AG09309 (cell line): ENCODE measurements at places on chromosomes 3 and 15.

- no peak for DNase-seq
Measured at GRCh38 chr15:82305621-82306048, 43.0 kb downstream of the SAXO2 start.

GRCh38 chr3:2603692-2604289, 505.1 kb downstream of the CNTN4 start:
- no peak for DNase-seq

- DNase-seq = no peak
Measured at GRCh38 chr3:133895208-133896001, at the start of gene RAB6B. RAB6B (minus strand) TSS chr3:133895882; CDS start chr3:133895466, 416 bp downstream.

DNA sequence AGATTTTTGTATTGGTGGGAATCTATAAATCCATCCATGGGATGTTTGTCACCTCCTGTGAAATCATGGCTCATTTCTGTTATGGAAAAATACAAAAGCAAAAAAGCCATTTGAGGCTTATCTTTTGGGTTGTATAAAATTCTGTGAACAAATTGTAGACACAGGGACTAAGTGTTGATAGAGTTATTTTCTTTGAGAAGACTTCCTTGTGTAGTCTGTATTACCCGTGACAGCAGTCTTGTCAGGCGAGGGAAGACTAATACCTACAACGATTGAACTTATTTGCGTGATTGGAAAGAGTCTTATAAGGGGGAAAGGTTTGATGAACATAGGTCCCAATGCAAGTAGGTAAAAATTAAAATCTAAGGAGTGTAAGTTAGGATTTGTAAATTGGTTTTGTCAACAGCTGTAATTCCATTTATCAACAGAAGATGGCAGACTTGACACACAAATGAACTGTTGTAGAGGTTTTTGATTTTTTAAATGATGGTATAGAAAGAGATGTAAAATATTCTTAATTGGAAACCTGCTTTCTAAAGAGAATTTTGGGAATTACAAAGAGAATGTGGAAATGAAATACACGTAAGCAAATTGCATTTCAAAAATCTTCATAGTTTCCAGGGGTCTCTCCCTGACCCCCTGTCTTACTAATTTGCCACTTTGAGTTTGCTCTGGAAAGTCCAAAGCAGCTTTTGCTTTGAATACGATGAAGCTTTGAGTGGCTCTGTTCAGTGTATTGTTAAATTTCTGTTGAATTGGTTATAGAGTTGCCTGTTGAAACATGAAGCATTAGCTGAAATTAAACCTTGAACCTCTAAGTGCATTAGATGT, 33.2 kb downstream of the SLC25A26 start:
- DNase-seq = no peak

GRCh38 chr3:37856381-37856780, 5.3 kb upstream of the CTDSPL start:
- DNase-seq = no peak

DNA sequence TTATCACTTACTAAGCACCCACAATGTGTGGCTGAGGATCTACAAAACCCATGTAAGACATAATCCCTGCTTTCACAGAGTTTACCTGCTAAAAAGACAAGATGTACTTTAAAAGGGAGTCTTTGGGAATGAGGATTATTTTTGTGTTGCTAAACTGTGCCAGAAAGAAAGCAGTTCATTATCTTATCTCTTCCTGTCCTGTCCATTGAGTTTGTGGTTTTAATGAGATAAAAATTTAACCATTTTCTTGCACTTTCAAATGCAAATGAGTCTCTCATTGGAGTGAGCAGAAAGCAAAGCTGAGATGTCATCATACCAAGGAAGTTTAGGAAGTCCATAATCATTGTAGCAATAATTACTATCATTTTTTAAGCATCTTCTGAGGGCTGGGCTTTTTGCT, 231.2 kb upstream of the ADAMTS9 start:
- DNase-seq = no peak

- no peak for DNase-seq
Measured at GRCh38 chr15:97840501-97840900, 120.0 kb upstream of the ARRDC4 start.

DNA sequence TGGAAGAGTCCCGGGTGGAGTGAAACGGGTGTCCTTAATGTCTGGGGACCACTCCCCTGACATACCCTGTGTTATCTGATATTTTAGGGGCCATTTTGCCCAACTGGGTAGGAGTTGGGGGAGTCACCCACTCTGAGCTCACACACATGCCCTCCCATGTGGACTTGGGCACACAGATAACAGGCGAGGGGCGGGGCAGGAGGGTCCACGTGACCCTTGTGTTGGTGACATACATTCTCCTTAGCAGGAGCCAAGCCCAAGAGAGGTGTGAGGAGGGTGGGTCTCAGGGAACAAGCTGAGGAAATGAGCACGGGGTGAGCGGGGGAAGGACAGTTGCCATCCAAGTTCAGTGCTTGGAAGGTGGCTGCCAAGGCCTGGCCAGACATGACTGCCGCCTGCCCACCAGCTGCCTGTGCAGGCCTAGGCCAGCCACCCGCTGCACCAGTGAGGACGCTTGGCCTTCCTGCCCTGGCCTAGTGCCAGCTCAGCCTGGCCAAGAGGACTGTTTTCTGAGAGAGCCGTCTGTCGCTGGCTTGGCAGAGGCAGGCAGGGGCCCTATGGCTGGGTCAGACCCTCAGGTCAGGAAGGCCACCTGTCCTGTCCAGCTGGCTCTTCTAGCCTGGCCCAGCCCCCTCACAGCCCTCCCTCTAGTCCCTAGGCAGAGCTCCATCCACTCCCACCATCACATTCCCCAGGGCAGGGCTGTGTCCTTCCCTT, 31.3 kb upstream of the TMEM115 start:
- no peak for DNase-seq

DNA sequence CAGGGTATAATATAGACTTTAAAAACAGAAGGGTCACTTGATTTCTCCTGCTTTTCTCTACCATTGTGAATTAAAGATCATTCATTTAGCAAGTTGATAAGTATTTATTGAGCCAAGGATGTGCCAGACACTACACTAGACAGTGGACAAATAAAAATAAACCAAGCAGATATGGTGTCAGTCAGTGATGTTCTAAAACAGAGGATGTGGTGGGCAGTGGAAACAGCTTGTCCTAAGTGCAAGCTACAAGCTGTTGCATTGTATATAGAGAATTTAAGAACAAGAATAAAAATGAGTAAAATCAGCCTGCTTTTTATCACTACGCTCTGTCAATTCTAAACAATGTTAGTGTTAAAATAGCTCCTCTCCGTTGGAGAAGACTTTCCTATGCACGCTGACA, 637.3 kb upstream of the GRM7 start:
- DNase-seq = no peak

- no peak for DNase-seq
Measured at GRCh38 chr3:154953538-154953937, 126.6 kb upstream of the MME start.

DNA sequence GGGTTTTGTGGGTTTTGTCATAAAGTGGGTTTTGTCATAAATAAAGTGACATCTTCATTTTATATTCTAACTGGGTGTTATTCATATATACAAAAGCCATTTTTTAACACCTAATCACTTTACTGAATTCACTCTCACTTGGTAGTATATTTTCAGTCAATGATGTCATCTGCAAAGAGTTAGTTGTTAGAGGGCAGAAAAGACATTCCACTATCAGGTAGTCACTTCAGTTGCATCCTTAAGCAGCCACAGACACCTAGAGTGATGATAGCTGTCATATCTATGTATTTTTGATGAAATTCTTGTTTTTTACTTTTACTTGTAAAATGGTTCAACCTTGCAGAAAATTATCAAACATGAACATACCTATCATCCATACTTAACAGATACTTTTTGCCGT, 89.0 kb downstream of the DHX36 start:
- DNase-seq = no peak

GRCh38 chr3:108053483-108053882, 37.3 kb downstream of the CD47 start:
- DNase-seq = no peak

DNA sequence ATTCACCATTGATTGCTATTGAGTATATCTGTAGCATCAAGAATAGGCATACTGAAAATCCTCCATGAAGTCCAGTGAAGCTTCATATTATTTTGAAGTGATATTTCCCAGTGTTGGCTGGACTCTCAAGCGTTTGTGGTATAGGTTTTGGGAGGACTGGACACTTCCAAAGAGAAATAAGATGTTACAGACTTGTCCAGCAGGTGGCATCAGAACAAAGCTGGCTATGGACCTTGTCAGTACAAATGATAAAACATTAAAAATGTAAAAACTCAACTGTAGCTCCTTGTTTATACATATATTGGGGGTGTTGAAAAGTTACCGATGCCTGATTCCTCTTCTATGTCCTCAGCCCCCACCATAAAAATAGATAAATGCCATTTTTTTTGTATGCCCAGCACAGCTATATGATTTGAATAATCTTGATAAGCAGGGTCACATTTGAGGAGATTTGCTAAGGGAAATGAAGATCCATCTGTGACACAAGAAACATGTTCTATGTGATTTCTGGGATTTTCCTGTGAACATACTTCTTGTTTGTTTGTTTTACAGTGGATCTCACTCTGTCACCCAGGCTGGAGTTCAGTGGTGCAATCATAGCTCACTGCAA, 54.5 kb upstream of the GOLGA6B start:
- DNase-seq = peak; percentile 28

DNA sequence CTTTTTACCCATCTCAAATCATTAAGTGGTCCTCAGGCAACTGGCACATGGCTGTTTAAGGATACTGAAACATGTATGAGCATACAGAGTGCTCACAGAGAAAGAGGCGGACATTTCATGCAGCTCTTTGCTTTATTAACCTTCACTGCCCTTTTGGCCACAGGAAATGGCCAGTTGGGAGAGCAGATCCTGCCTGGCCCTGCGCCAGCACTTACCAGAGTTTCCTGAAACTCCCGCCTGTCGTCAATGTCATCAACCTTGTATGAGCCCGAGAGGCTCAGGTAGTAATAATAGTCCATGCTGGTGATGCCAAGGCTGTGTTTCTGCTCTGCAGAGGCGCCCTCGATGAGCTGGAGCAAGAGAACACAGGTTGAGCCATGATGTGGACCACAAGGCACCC, 17.8 kb downstream of the LDHAL6B start:
- no peak for DNase-seq

- peak; percentile 7 for DNase-seq
Measured at GRCh38 chr15:83380682-83381081, 66.5 kb upstream of the SH3GL3 start.

GRCh38 chr3:143266511-143266910, 146.9 kb downstream of the CHST2 start:
- no peak for DNase-seq

DNA sequence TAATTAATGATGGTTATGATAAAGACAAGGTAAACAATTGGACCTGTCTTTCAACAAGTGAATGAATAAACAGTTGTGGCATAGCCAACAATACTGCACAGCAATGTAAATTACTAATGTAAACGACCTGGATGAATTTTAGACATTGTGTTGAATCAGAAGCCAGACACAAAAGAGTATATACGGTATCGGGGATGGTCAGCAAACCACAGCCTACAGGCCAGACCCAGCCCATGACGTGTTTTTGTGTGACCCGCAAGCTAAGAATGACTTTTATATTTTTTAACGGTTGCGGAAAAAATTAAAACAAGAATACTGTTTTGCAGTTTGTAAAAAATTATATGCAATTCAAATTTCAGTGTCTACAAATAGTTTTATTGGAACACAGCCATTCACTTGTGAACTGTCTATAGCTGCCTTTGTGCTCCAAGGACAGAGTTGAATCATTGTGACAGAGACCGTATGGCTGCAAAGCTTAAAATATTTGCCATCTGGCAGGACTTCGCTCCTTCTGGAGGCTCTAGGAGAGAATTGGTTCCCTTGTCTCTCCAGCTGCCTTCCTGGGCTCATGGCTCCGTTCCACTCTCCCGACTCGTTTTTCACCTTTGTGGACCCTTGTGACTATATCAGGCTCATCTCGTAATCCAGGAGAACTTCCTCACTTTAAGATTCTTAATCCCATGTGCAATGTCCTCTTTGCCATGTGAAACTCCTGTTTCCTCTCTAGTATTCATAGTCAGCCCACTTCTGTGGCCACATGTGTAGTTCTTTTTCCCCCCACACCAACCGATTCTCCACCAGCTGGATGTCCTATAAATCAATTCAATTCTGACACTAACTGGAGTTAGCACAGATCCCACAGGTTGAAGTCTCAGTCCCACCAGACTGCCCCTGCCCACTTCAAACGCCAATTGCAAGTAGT, 72.7 kb downstream of the CMTM8 start:
- no peak for DNase-seq

DNA sequence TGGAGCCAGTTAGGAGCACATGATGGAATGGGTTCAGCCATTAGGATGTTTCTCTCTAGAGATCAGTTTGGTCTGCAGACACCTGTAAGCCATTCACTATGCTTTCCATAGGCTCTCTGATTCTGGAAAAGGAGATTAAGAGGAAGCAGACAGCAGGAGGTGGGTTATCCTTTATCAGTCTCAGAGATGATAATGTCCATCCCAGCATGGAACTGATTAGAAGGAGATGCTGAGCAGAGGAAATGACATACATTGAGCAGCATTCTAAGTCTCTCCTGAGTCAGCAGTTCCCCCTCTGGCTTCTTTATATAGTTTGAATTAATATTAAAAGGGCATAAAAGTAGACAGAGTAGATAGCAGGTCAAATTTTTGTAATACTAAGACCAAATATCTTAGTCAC, 591.1 kb downstream of the GBE1 start:
- no peak for DNase-seq

DNA sequence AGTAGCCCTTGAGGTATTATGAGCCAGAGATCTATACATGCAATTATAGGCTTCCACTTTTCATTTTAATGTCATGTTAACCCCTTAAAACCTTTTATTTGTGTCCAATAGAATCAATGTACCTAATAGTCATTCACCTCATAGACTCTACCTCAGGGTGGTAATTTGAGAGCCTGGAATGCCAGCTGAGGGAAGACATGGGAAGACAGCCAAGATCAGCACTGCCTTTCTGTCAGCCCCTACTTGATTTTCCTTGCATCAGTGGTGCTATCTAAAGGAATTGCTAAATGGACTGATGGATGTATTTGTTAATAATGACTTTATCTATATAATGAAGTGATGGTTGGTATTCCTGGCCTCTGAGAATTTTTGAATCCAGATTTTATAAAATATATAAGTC, 113.3 kb upstream of the GBE1 start:
- DNase-seq = no peak

DNA sequence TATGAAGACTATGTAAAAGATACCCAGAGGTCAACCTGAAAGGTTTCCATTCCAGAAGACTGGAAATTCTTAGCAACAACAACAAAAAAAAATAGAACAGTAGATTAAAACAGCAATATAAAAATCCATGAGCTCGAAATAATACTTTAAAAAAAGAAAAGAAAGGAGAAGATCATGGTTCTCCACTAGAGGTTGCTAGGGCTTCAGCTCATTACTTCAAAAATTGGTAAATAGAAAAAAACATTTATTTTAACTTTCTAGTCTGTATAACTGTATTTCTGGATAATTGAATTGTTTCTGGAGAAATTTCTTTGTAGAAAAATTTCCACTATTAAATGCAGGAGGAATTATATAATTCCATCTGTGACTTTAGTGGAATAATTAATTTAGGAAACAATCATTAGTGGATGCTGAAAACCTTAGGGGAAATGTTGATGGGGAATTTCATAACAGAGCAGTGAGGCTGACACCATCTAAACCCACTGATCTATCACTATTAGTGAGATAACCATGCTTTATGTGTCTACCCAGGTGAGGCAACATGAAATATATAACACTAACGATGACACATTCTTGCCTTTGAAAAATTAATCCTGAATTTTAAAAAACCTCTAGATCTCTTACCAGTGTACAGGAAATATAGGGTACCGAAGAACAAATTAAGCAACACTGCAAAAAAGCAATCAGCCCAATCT, 62.5 kb upstream of the SNRK start:
- DNase-seq = no peak

GRCh38 chr3:60594025-60594424, 657.2 kb downstream of the FHIT start:
- no peak for DNase-seq
